Motor neuron (in vitro differentiated cells): ENCODE measurements at places on chromosomes 11 and 22. TPM values are rescaled to one million over a fixed set of nuclear protein-coding genes. Genes with fewer than 3 reads are reported as not detected.

- ATAC-seq, result no peak
Observed at GRCh38 chr11:16781936-16782919, 43.8 kb downstream of the C11orf58 start.

DNA sequence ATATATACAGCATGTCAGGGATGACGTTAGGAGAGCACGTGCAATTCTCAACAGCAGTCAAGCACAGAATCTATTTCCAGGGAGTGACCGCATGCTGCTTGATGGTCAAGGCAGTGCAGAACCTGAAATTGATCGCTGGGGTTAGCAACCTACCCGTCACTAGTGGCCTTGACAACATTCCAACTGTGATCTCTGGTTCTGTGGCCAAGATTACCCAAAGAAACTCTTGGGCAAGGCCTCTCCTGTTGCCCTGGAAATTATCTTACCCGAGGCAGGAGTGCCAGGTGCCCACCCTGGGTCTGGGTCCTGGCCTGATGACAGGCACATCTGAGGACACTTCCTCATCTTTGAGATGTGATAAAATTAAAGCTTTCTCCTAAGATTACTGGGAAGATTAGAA lies 2.2 kb downstream of the TM7SF2 start:
- ATAC-seq, result no peak

DNA sequence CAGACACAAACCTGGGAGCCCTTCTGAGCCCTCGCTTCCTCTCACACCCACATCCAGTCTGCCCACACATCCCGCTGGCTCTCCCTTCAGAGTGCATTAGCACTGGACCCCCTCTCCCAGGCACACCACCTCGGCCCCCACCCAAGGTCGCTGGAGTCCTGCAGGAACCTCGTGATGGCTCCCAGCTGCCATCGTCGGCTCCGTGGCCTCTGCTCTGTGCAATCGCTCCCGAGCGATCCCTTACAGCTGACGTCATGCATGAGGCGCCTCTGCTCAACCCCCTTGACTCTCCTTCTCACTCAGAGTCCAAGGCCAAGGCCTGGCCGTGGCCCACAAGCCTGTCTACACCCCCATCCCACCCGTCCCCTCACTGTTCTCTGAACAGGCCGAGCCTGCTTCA lies 183.9 kb downstream of the EFCAB6 start:
- no peak for ATAC-seq

GRCh38 chr11:3995949-3996554 lies 98.5 kb upstream of the RRM1 start:
- no peak for ATAC-seq

The APOBEC3B gene
- 6.1 TPM in 2 replicates for total RNA-seq

DNA sequence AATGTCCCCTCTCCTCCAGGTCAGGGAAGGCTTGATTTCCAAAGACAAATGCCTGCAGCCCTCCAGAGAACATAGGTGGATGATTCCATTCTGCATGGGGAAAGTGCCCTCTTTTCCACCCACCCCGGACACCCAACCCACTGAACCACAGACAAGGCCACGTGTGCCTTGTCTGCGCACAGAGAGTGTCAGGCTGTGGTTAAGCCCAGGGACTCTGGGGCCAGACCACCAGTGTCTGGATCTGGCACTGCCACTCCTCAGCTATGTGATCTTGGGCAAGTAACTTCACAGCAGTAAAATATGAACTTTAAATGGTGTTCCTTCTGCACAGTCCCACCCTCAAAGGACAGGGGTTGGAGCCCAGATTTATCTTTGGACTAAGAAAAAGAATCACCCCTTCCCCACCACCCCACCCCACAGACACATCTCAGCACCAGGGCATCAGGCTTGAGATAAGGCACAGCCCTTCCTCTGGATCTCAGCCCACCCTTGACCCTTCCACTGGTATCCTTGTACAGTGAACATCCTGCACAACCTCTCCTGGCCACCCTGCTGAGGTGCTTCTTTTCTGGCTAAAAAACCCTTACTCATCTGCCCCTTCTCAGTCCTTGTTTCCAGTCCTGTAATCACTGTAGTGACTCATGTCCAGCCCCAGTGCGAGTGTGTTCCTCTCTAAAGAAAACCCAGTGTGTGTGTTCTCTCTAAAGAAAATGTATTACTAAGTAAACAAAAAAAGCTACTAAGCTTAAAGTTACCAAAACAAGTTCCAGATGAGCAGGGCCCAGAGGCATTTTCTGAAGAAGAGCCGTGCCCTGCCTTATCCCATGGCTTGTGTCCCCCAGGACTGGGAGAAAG lies 1.9 kb upstream of the PTGDR2 start:
- ATAC-seq, result no peak

GRCh38 chr11:26137651-26138050 lies 194.3 kb upstream of the ANO3 start:
- ATAC-seq, result no peak

DNA sequence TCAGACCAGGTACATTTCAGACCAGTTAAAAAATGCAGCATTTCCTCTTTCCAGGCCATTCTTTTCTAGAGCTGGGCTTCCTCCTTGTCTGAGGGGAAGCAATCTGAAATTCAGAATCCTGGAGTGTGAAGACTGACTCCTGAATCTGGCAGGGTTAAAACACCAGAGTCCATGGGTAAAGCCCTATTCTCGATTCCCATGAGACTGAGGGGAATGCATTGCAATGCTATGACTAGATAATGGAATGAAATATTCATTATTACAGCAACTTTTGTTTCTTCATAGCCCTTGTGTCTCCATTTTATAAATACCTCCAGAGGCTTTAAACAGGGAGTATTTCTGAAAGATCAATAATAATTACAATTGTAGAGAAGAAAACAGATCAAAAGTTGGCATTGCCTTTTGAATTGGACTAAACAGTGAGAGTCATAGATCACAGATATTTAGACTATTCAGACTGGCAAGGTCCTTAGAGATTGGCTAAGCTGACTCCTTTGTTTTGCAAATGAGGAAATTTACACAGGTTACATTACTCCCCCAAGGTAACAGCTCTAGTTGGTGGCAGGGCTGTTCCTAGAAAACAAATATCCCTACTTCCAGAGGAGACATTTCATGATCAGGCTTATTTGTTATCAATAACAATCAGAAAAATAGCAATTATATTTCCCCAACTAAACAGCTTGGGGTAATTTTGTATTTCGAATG lies 632.6 kb upstream of the KIRREL3 start:
- no peak for ATAC-seq

DNA sequence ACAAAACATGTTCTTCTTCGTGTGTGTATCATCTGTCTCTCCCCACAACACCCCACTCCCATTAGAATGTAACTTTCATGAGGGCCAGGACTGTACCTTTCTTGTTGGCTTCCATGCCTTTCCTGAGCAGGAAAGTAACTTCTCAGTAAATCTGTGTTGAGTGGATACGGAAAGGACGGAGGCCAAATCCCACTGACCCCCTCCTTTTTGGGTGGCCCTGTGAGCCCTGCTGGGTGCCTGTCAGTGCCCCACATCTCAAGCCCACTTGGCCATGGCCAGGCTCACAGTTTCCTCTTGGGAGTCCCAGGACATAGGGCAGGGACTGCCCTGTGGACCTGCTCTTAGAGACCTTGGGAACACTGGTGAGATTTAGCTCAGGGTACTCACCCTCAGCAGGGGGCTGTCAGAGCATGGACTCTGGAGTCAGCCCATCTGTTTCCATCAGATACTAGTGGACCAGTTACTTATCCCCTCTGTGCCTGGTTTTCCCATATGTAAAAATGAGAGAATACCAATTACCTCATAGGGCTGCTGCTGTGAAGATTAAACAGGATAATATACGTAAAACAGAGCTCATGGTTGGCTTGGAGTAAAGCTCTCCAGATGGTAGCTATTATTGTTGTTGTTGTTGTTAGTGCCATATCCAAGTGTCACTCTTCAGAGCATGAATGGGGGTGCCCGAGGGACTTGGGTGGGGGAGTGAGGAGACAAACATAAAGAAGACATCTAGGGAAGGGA lies 1.0 kb upstream of the C11orf96 start:
- no peak for ATAC-seq
